ENCODE measurements at places on chromosomes 4 and X.
A peak's percentile ranks its signal among the peaks of the same experiment; 100 is the strongest.

- DNase-seq = no peak
These were observed 324.7 kb downstream of the LDB2 start for GRCh38 chr4:16573739-16574138.

DNA sequence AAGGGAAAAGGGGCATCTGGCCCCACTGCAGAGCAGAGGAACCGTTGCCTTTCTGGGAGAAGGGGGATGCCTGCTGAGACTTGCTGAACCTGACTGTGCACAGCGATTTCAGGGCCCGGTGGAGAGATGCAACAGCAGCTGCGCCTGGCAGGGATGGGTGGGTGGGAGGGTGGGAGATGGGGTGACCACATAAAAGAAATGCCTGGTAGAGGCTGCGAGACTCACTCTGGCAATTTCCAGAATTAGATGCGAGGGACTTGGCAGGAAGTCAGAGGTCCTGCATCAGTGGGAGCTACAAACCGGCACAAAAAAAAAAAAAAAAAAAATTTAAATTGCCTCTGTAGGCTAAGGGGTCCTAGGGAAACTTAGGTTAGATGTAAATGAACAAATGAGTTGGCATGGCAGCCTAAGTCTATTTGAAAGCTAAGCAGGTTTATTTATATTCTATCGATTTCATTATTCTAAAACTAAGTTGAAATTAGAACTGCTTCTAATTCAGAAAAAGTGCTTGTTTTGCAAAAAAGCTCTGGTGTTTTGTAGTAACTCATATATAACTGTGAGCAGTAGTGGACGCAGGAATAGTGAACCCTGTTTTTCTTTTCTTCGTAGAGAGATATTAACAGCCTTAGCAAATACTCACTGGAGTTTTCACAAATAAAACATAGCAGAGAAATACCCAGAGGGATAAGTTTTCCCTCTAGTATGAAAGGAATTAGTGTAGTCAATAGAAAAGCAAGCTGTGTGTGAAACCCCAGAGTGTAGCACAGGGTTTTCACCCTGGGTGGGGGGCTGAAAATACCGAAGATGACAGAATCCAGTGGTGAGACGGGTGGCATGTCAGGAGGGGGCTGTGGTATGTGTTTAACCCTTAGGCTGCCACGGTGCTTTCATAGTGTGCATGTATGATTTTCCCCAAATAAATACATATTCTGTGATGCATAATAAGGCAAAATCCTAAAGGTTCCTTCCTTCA is 130.1 kb downstream of the EGF start:
- DNase-seq = no peak

- DNase-seq = no peak
These were observed 671.5 kb upstream of the GRIA3 start for GRCh38 chrX:122512561-122513072.

DNA sequence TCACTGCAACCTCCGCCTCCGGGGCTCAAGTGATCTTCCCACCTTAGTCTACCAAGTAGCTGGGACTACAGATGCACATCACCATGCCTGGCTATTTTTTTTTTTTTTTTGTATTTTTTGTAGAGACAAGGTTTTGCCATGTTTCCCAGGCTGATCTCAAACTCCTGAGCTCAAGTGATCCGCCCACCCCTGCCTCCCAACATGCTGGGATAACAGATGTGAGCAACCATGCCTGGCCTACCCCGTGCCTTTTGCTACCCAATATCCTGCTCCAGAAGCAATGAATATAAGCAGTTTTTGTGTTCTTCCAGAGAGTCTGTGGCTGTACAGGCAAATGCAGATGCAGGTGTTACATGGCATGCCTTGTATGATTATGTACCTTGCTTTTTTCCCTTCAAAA is 50.5 kb downstream of the TBC1D14 start:
- DNase-seq = peak; percentile 62

DNA sequence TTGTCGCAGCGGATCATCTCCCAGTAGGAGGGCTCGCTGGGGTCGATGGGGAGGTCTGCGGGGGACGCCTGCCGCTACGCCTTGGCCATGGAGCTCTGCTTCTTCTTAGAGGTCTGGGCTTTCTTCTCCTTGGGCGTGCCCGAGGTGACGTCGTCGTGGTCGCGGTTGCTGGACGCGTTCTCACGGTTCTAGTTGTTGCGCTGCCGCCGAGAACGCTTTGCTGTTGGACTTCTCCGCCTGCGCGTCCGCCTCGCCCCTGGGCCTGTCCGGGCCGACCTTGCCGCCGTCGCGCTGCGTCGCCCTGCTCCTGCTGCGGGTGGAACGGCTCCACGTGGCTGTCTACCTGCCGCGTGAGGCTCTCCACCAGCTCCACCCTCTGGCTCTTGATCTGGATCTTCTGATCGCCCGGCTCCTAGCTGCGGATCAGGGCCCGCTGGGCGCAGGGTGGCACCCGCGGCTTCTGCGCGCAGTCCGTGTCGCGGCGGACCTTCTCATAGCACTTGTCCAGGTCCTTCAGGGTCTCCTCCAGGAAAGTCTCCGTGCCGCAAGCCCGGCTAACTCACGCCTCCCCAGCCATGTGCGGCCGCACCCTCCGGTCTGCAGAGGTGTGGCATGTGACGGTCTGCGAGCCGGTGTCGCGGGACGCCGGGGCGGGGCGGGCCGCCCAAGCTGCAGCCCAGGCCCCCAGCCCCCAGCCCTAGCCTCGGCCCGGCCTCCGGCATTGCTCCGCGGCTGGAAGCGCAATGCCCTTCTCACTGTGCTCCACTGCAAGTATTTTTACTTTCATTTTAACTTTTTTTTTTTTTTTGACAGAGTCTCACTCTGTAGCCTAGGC is 40.5 kb upstream of the OGT start:
- DNase-seq = no peak
